ENCODE measurements at places on chromosomes 4 and X. TPM values are rescaled to one million over a fixed set of nuclear protein-coding genes. Genes with fewer than 3 reads are reported as not detected.
A peak's percentile ranks its signal among the peaks of the same experiment; 100 is the strongest.

DNA sequence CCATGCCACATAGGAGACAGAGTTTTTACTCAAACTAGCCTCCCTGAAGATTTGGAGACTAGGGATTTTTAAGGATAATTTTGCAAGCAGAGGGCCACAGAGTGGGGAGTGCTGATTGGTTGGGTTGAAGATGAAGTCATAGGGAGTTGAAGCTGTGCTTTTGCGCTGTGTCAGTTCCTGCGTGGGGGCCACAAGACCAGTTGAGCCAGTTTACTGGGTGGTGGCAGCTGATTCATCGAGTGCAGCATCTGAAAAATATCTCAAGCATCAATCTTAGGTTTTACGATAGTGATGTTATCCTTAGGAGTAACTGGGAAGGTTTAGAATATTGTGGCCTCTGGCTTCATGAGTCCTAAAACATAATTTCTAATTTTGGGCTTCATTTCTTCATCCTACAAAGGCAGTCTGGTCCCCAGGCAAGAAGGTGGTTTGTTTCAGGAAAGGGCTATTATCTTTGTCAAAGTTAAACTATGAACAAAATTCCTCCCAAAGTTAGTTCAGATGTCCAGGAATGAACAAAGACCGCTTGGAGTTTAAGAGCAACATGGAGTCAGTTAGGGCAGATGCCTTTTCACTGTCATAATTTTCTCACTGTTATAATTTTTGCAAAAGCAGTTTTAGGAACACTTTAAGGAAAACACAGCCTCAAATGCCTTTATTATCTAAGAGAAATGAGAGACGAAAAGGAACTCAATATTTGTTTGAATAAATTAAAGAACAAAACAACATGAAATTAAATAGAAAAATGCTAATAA is 960.8 kb upstream of the PRKX start:
- H3K27me3 ChIP-seq: no peaks in the 10 kb centered on the region
- peak overlapping the region; percentile 66 for H3K27ac ChIP-seq
- H3K4me3 ChIP-seq: no peak overlapping the region
- H3K4me1 ChIP-seq: peaks cover 50% of the 10 kb centered on the region
- DNase-seq: peak; percentile 84
- no peaks in the 10 kb centered on the region for H3K36me3 ChIP-seq

DNA sequence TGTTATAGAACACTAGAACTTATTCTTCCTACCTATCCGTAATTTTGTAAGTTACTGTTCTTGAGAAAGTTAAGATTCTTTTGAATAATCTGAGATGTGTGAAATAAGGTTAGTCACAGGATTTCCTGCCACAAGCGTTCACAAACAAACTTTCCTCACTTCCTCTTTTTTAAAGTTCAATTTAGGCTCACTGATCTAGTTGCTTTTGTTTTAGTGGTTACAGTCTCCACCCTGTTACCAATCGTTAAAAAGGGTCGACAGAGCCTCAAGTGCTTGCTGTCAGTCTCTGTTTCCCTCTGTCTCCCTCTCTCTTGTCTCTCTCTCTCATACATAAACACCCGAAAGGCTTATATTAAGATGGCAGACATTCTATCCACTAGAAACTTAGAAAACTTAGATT is 35.9 kb upstream of the STK26 start:
- H3K4me3 ChIP-seq: no peak overlapping the region
- no peaks in the 10 kb centered on the region for H3K27me3 ChIP-seq
- no peaks in the 10 kb centered on the region for H3K36me3 ChIP-seq
- no peak overlapping the region for H3K27ac ChIP-seq
- no peak for DNase-seq

DNA sequence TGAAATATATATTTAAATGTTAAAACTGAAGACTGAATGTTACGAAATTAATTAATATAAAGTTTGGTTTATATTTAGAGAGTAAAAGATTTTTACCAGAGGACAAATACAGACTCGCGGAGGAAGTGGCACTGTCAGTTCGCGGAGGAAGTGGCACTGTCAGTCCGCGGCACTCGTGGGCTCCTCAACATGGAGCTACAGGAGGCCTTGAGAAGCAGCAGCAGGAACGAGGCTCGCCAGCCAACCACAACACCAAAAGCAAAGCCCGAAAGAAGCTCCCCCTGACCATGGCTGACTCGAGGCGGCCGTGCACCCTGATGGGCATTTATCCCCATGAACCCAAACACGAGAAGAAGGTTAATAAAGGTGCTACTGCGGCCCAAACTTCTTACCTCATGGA is 125.3 kb upstream of the PABPC4L start:
- H3K4me3 ChIP-seq: no peak overlapping the region
- no peaks in the 10 kb centered on the region for H3K4me1 ChIP-seq
- DNase-seq: no peak
- no peaks in the 10 kb centered on the region for H3K36me3 ChIP-seq
- no peak overlapping the region for H3K27ac ChIP-seq

GRCh38 chrX:111742018-111742417 is 61.0 kb downstream of the ALG13 start:
- no peak for DNase-seq
- H3K27ac ChIP-seq: no peak overlapping the region
- H3K4me3 ChIP-seq: no peak overlapping the region
- H3K36me3 ChIP-seq: peaks cover 4% of the 10 kb centered on the region
- no peaks in the 10 kb centered on the region for H3K27me3 ChIP-seq
- no peaks in the 10 kb centered on the region for H3K4me1 ChIP-seq

- no peaks in the 10 kb centered on the region for H3K4me1 ChIP-seq
- H3K4me3 ChIP-seq: no peak overlapping the region
- H3K36me3 ChIP-seq: no peaks in the 10 kb centered on the region
- DNase-seq: no peak
- peaks cover 63% of the 10 kb centered on the region for H3K27me3 ChIP-seq
These were observed 2.1 kb upstream of the LEF1 start for GRCh38 chr4:108170631-108171338.

- DNase-seq: peak; percentile 16
- peaks cover 13% of the 10 kb centered on the region for H3K4me1 ChIP-seq
- H3K4me3 ChIP-seq: peak overlapping the region; percentile 75
- no peaks in the 10 kb centered on the region for H3K27me3 ChIP-seq
- H3K36me3 ChIP-seq: no peaks in the 10 kb centered on the region
These were observed 876 bp downstream of the HPRT1 start for GRCh38 chrX:134460862-134461220.

- H3K4me3 ChIP-seq: peak overlapping the region; percentile 22
- no peaks in the 10 kb centered on the region for H3K36me3 ChIP-seq
- H3K27me3 ChIP-seq: no peaks in the 10 kb centered on the region
- H3K4me1 ChIP-seq: peaks cover 34% of the 10 kb centered on the region
- DNase-seq: peak; percentile 82
- H3K27ac ChIP-seq: peak overlapping the region; percentile 94
These were observed 19.9 kb downstream of the RPS6KA6 start for GRCh38 chrX:84168095-84168494.

DNA sequence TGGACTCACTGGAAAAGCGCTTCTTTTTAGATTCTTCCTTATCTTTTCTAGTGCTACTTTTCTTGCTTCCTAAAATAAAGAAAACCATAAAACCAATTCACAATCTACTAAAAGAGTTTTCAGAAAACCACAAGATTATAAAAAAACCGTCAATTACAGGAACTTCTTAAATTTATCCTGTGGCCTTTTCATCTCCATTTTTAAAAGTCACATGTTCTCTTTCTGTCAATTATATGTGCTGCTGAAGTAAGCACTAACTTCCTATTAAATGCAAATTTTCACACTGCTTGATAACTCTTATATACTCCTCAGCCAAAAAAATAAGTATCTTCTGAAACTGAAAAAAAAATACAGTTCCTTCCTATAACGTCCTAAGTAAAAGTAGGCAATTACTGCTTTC is 32.8 kb downstream of the CENPC start:
- peaks cover 23% of the 10 kb centered on the region for H3K36me3 ChIP-seq
- H3K27ac ChIP-seq: no peak overlapping the region
- no peak for DNase-seq
- no peaks in the 10 kb centered on the region for H3K27me3 ChIP-seq

GRCh38 chr4:181281451-181281850 is 961.8 kb upstream of the TENM3 start:
- no peak for DNase-seq
- H3K4me1 ChIP-seq: no peaks in the 10 kb centered on the region
- H3K27ac ChIP-seq: no peak overlapping the region

- peaks cover 36% of the 10 kb centered on the region for H3K36me3 ChIP-seq
- peaks cover 26% of the 10 kb centered on the region for H3K4me1 ChIP-seq
- no peak overlapping the region for H3K4me3 ChIP-seq
These were observed 40.4 kb downstream of the BCOR start for GRCh38 chrX:40057405-40057804.

- peak; percentile 73 for DNase-seq
- peak overlapping the region; percentile 46 for H3K27ac ChIP-seq
- no peaks in the 10 kb centered on the region for H3K27me3 ChIP-seq
- no peaks in the 10 kb centered on the region for H3K4me1 ChIP-seq
- H3K4me3 ChIP-seq: peak overlapping the region; percentile 92
These were observed 5.1 kb upstream of the PLCXD1 start for GRCh38 chrX:275967-276580.

DNA sequence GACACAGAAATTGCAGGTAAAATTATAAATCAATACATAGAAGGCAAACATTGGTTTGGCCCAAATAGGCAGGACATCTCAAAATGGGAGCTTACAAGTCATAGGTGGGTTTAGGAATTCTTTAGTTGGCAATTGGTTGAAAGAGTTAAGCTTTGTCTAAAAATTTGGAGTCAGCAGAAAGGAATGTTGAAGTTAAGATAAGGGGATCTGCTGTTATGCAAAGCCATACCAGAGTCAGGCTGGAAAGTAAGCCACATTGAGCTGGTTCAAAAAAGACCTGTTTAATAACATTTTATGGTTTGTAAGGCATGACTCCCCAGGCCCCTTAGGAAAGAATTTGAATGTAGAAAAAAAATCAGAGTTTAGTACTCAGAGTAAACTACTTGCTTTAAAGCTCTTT is 92.6 kb downstream of the IL13RA2 start:
- H3K27ac ChIP-seq: no peak overlapping the region
- H3K27me3 ChIP-seq: no peaks in the 10 kb centered on the region
- no peak overlapping the region for H3K4me3 ChIP-seq
- peak; percentile 54 for DNase-seq
- no peaks in the 10 kb centered on the region for H3K36me3 ChIP-seq

- peak overlapping the region; percentile 88 for H3K4me3 ChIP-seq
- no peak for DNase-seq
- H3K27ac ChIP-seq: peak overlapping the region; percentile 93
These were observed 616 bp downstream of the MAML3 start for GRCh38 chr4:140153419-140153717.

DNA sequence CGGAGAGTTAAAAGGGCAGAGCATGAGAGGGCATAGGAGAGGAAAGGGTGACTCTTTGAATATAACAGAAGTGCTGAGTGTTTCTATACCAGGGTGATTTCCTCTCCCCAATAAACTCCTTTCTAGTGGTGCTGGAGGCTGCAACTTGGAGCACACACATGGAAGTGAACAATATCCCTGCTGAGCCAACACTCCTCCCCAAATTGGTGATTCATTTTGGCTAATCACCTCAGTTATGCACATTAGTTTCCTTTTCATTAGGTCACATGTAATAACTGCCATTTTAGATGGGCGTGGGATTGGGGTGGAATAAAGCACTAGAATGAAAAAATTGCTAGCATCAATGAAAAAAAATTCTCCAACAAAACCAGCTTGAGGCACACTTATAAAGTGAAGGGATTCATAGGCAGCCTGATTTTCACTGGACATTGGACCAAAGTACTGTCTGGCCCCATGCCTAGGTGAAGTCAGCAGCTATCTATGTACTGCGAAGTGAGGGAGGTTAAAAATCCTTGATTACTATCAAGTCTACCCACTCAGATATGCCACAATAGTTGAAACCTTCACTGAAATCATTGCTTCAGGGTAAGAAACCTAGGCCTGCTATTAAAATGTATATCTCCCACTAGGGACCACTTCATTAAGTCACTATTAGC is 174.0 kb downstream of the GLUD2 start:
- no peaks in the 10 kb centered on the region for H3K4me1 ChIP-seq
- DNase-seq: no peak
- H3K27me3 ChIP-seq: no peaks in the 10 kb centered on the region

DNA sequence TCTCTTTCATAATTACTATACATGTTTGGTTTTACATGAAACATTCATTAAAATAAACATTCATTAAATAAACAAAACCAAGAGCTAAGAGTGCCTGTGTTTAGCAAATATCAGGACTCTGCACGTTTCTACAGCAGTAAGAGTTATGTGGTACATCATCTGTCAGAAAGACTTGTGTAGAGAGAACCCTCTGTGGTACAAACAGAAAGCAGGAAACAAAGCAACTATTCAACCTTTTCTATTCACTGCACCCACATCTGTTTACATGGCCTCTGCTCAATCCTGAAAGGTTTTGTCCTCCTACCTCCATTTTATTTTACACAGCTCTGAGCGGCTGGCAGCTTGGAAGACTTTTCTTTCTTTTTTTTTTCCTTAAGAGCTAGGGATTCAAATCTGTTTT is 90.7 kb upstream of the PCDH18 start:
- no peak for DNase-seq
- H3K27me3 ChIP-seq: no peaks in the 10 kb centered on the region
- peaks cover 10% of the 10 kb centered on the region for H3K4me1 ChIP-seq
- H3K36me3 ChIP-seq: no peaks in the 10 kb centered on the region
- H3K4me3 ChIP-seq: no peak overlapping the region

DNA sequence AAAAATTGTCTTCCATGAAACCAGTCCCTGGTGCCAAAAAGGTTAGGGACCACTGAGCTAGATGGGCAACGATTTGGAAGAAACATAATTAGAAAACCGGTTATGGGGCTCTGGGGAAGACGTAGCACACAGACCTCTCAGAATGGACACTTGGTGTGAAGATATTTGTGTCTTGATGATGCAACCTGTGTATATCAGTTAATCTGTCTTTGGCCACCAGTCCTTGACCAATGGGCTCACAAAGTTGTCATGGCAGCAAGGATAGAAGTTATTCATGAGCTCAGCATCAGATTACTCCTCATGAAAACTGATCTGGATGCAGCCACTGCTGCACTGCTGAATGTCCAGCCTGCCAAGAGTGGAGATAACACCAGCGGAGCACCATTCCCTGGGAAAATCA is 13.6 kb downstream of the MTNR1A start:
- H3K27me3 ChIP-seq: no peaks in the 10 kb centered on the region
- H3K4me3 ChIP-seq: no peak overlapping the region
- H3K4me1 ChIP-seq: no peaks in the 10 kb centered on the region
- DNase-seq: no peak
- no peaks in the 10 kb centered on the region for H3K36me3 ChIP-seq

- H3K27ac ChIP-seq: peak overlapping the region; percentile 44
- H3K4me1 ChIP-seq: peaks cover 31% of the 10 kb centered on the region
- no peaks in the 10 kb centered on the region for H3K36me3 ChIP-seq
- peak; percentile 78 for DNase-seq
- H3K4me3 ChIP-seq: no peak overlapping the region
These were observed 5.9 kb upstream of the FAM184B start for GRCh38 chr4:17787315-17787714.

- DNase-seq: no peak
- H3K27me3 ChIP-seq: no peaks in the 10 kb centered on the region
- no peaks in the 10 kb centered on the region for H3K36me3 ChIP-seq
- H3K4me3 ChIP-seq: no peak overlapping the region
- no peak overlapping the region for H3K27ac ChIP-seq
These were observed 1039.2 kb upstream of the PABPC4L start for GRCh38 chr4:135240796-135241195.

- peak; percentile 92 for DNase-seq
- peak overlapping the region; percentile 4 for H3K27ac ChIP-seq
- H3K27me3 ChIP-seq: no peaks in the 10 kb centered on the region
- peaks cover 20% of the 10 kb centered on the region for H3K4me1 ChIP-seq
- no peak overlapping the region for H3K4me3 ChIP-seq
These were observed 36.6 kb downstream of the MAP7D3 start for GRCh38 chrX:136214551-136214950.

Gene STPG2
- total RNA-seq: 0.40 TPM

Gene ARHGEF38
- total RNA-seq: 2.0 TPM

Gene LIMCH1
- total RNA-seq: 19.7 TPM

Gene FRMD7
- total RNA-seq: not detected

Gene IL21
- not detected for total RNA-seq

Gene AFF2
- not detected for total RNA-seq

Gene PAGE1
- total RNA-seq: 1.7 TPM
